ENCODE measurements at places on chromosomes 6 and 20.
A peak's percentile ranks its signal among the peaks of the same experiment; 100 is the strongest.

DNA sequence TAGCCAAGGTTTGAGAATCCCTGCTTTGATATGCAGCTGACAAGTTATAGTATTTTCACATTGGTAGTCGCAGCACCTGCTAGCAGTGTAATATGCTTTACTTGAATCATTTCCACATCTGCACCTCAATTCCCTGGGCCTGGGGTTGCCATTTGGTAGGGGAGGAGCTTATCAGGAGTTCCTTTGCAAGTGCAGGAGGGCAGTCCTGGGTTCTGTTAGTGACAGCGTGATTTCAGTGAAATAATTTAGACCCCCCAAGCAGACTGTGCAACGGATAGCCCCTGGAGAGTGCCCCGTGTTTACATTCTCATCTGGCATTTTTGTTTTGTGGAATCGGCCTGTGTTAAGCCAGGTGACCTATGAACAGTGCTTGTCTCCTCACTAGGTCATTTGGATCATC lies 6.0 kb downstream of the RAB5IF start:
- no peak for DNase-seq
- H3K4me3 ChIP-seq, result no peak overlapping the region
- H3K36me3 ChIP-seq, result peaks cover 29% of the 10 kb centered on the region
- H3K4me1 ChIP-seq, result no peaks in the 10 kb centered on the region

DNA sequence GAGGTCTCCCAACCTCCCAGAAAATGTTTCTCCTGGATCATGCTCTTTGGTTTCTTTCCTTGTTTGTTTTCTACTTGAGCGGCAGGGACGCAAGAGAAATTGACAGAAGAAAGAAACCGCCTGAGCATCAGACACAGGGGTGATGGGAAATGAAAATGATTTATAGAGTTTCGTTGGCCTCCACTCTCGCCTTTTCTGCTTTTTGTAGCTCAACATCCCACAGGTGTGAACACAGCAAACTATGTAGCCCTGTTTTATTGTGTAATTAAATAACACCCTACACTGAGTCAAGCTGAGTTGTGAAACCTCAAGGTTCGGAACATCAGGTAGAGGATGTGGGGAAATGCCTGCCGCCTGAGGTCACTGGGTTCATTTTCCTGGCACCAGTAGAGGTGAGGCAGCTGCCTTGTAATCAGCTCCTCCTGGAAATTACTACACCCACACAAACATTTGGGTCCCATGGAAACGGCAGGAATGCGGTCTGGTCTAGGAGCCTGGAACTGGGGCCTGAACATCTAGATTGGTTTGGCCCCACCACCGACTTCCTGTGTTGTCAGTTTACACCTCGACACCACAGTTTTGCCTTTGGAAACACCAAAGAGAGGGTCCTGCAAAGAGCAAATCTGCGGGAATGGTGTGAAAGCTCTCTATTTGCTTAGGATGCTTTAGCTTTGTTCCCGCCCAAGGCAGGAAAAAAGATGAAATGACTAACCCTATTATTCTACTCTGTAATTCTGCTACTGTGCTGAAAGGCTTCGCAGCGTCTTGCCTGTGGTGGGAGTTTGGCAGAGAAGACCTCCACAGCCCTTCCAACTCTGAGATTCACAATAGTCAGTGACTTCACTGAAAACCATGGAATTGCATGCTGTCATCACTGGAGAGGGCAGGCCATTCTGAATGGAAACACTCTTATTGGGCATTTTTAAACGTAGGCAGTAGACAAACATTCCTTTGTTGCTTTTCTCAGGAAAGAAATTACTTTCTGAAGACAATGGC lies 53.0 kb downstream of the ADAT2 start:
- peaks cover 10% of the 10 kb centered on the region for H3K4me1 ChIP-seq
- no peaks in the 10 kb centered on the region for H3K27me3 ChIP-seq
- no peak overlapping the region for H3K4me3 ChIP-seq
- peak overlapping the region; percentile 9 for H3K27ac ChIP-seq
- H3K36me3 ChIP-seq, result no peaks in the 10 kb centered on the region
- peak; percentile 99 for DNase-seq

DNA sequence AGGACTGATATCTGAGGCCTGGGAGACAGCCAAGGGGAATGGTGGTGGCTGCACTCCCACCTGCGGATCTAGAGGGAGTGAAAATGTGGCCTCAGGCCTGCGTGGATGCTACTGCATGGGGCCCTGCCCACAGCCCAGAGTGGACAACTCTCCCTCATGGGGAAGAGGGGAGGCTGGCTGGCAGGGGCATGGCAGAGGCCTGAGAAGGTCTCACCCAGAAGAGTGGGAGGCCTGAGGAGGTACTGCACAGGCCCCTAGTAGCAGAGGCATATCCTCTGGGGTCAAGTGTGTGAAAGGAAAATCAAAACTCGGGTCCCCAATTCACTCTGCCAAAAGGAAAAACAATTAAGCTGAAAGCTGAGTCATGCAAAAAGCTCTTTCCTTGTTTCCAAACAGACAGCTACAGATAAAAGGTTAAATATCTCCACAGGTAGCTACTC lies 158.2 kb downstream of the AKAP7 start:
- H3K4me1 ChIP-seq, result peaks cover 16% of the 10 kb centered on the region
- H3K36me3 ChIP-seq, result no peaks in the 10 kb centered on the region
- no peaks in the 10 kb centered on the region for H3K27me3 ChIP-seq
- H3K4me3 ChIP-seq, result no peak overlapping the region
- DNase-seq, result peak; percentile 67

DNA sequence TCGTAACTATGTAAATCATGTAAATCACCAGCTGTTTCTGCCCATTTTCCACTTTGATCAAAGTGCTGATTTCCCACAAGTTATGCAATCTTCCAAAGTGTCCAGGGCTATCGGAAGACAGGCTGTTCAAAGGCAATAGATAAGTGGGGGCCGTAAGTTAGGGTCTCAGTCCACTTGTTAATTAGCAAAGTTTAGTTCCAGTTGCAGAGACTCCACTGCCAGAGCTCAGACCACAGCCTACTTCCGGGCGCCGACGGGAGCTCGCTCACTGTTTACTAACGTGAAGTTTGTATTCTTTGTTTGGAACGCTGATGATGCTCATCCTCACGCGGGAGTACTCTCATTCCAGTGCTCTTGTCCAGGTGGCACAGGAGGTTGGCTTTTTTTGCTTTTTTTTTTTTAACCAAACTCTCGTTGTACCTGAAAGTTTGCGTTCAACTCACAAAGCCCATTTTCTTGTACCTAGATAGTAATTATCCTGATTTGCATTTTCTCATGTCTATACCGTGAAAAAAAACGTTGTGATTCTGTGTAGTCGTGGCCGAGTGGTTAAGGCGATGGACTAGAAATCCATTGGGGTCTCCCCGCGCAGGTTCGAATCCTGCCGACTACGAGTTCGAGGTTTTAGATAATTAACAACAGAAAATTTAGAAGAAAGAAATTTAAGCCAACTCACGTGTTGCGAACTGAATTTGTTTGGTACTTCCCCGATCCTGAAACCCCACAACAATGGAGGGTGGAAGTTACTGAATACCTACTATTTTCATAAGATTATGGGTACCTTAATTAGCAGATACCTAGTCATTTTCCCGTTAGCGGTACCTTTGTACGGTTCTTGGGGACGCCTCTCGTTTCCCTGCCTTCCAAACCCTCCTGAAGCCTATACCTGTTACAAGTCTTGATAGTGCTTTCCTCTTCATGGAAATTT lies 29.9 kb upstream of the ZNF184 start:
- H3K27ac ChIP-seq, result no peak overlapping the region
- H3K36me3 ChIP-seq, result no peaks in the 10 kb centered on the region
- DNase-seq, result peak; percentile 94
- H3K4me3 ChIP-seq, result peak overlapping the region; percentile 88
- no peaks in the 10 kb centered on the region for H3K27me3 ChIP-seq

DNA sequence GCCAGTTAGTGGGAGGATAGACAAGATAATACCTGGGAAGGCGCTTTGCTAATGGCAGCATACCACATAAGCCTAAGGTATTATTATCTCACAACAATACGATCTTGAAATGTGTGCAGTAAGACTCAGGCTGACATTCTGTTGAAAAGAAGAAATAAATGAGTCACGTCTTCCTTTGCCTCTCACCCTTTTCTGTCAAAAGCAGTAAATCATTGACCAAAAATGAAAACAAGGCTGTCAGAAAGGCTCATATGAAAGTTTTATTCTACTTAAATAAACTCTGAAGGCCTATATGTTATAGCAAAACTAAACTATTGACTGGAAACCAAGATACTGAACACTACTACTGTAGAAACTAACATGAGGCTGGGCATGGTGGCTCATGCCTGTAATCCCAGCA lies 43.1 kb upstream of the IL20RA start:
- DNase-seq, result no peak
- no peak overlapping the region for H3K27ac ChIP-seq
- no peak overlapping the region for H3K4me3 ChIP-seq
- H3K4me1 ChIP-seq, result no peaks in the 10 kb centered on the region

- H3K4me1 ChIP-seq, result no peaks in the 10 kb centered on the region
- DNase-seq, result no peak
- H3K27ac ChIP-seq, result no peak within 1 kb of the TSS
- H3K4me3 ChIP-seq, result no peak within 1 kb of the TSS
Observed at GRCh38 chr6:33075568-33076405, at the start of gene HLA-DPB1. Gene HLA-DPB1 (plus strand): TSS chr6:33075990. CDS start chr6:33076042, 52 bp downstream.

DNA sequence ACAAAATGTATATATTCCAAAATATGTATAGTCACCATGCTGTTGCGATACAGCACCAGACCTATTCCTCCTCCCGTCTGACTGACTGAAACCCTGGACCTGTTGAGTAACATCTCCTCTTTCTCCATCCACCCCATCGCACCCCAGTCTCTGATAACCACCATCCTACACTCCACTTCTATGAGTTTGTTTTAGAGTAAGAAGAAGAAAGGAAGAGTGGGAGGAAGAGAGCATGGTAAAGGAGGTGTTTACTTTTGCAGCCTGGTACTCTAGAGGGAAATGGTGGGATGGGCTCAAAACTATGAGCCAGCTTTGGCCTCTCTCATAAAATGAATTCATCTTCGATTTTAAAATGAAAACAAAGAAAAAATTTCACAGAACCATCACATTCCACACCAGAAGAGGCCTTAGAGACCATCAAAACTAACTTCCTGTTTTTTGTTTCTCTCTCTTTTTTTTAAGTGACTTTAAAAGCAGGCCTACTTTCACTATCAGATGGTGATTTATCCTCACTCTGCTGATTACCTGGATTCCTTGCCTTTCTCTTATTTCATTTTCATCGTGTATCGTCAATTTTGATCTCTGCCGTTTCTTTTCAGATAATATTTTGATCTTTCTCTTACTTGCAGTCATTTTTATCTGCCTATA lies 16.8 kb upstream of the FUCA2 start:
- no peaks in the 10 kb centered on the region for H3K27me3 ChIP-seq
- no peaks in the 10 kb centered on the region for H3K36me3 ChIP-seq
- H3K4me3 ChIP-seq, result no peak overlapping the region
- no peaks in the 10 kb centered on the region for H3K4me1 ChIP-seq
- no peak for DNase-seq

DNA sequence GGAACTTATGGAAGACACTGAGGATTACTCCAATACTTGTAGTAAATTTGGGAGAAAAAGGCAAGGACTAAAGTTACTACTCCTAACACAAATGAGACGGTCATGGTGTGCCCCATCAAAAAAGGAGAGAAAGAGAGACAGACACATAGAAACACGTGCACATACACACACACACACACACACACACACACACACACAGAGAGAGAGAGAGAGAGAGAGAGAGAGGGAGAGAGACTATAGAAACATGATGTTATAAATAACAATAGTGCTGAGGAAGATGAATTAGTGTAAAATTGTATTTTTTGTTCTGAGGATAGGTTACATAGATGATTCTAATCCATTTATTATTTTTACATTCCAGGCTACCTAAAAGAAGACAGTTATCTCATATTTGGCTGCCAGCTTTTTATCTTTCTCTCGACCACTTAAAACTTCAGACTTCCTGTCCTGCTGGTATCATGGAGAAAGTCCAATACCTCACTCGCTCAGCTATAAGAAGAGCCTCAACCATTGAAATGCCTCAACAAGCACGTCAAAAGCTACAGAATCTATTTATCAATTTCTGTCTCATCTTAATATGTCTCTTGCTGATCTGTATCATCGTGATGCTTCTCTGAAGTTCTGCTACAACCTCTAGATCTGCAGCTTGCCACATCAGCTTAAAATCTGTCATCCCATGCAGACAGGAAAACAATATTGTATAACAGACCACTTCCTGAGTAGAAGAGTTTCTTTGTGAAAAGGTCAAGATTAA lies 10.5 kb downstream of the PLN start:
- H3K27me3 ChIP-seq, result no peaks in the 10 kb centered on the region
- DNase-seq, result no peak
- no peaks in the 10 kb centered on the region for H3K4me1 ChIP-seq
- H3K4me3 ChIP-seq, result no peak overlapping the region

- H3K4me3 ChIP-seq, result no peak overlapping the region
- H3K27me3 ChIP-seq, result no peaks in the 10 kb centered on the region
- no peak overlapping the region for H3K27ac ChIP-seq
- H3K4me1 ChIP-seq, result no peaks in the 10 kb centered on the region
Observed at GRCh38 chr20:37388831-37389230, 42.9 kb downstream of the SRC start.

DNA sequence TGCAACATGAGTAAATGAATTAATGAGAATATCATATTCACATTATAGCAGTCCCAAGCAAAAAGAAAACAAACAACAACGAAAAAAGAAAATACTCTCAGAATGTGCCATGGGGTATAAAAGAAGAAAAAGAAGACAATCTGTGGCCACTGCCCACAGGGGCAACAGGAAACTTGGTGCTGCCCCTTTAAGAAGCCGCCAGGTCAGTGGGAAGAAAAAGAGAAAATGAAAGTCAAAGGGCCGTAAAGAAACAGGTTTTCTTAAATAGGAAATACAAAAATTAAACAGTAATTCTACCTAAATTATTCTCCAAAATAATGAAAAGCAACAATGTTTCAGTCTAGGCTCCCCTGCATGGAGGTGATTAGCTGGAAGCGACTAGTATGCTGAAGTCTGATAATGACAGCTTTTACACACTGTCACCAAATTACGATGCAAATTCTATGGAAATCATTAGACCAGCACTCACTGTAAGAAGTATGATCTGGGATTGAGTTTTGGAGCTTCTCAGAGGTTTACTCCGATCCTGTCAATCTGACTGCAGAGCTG lies 23.6 kb downstream of the GMDS start:
- H3K4me3 ChIP-seq, result no peak overlapping the region
- H3K27me3 ChIP-seq, result no peaks in the 10 kb centered on the region
- H3K36me3 ChIP-seq, result no peaks in the 10 kb centered on the region
- peaks cover 5% of the 10 kb centered on the region for H3K4me1 ChIP-seq
- H3K27ac ChIP-seq, result no peak overlapping the region
- no peak for DNase-seq

GRCh38 chr6:28355743-28356665 lies 6.3 kb downstream of the ZKSCAN3 start:
- H3K4me1 ChIP-seq, result peaks cover 4% of the 10 kb centered on the region
- H3K36me3 ChIP-seq, result no peaks in the 10 kb centered on the region
- H3K27me3 ChIP-seq, result no peaks in the 10 kb centered on the region
- no peak overlapping the region for H3K4me3 ChIP-seq

DNA sequence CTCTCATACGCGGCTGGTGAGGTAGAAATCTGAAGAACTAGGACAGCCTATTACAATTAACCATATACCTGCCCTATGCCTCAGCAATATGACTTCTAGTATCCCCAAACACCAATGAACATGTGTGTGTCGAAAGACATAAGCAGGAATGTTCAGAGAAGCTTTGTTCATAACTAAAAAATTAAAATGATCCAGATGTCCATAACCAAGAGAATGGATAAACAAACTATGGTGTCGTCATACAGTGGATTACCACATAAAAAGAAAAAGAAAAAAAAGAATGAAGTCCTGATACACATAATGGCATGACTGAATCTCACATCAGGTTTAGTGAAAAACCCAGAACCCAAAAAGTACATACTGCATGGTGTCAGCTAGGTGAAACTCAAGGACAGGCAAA lies 73.9 kb downstream of the MDN1 start:
- H3K4me1 ChIP-seq, result no peaks in the 10 kb centered on the region
- no peak overlapping the region for H3K27ac ChIP-seq
- DNase-seq, result no peak
- peaks cover 21% of the 10 kb centered on the region for H3K36me3 ChIP-seq

All from mesendoderm (in vitro differentiated cells).